ENCODE measurements at places on chromosomes 7 and 10.

DNA sequence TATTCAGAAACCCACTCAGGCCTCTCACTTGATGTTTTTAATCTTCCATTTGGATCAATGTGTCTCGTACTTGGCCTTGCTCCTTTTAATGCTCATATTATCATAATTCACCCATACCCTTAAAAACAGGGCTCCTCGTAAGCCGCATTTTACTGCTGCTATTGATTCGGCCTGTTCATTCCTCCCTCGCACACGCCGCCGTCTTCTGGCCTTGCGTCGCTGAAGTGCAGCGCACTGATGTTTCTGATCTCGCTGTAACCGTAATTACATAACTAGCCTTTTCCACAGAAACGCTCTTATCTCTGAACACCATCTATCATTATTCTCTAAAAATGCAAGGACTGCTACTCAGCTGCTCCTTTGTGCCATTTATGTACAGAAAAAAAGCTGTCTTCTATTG, 544.5 kb upstream of the FOXK1 start:
- no peak for DNase-seq

DNA sequence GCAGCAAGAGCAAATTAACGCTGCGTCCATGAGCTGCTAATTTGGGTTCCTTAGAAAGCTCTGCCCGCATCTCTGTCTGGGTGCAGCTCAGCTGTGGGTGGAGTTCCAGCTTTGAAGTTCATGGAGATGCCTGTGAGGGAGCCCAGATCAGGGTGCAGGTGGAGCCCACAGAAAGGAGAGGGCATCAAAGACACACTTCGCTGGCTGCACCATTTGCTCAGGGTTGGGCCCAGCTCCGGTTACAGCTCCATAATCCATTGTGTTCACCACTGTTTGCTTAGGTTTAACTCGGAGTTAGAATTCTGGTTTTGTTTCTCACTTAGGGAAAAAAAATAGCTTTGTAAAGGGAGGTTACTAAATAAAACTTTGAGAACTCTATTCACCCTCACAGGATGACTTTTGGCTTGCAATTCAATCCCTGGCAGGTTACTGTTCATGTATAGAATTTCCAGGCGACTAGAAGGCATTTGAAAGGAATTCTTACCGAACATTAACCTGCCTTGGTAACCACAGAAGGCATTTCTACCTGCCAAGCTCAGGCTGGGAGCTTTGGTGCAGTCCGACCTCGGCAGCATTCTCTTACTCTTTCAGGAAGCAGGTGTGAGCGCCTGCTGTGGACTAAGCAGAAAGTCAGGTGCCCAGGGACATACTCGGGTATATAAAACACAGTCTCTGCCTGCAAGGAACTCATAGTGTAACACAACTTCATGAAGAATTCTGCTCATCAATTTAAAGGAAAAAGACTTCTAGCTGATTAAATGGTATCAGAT, 179.5 kb upstream of the RNF32 start:
- DNase-seq = no peak

- no peak for DNase-seq
Measured at GRCh38 chr7:24336461-24336860, 52.5 kb downstream of the NPY start.

GRCh38 chr7:26500749-26501352, 209.2 kb downstream of the SNX10 start:
- peak; percentile 2 for DNase-seq

GRCh38 chr7:22860784-22861482, 38.3 kb upstream of the TOMM7 start:
- no peak for DNase-seq

DNA sequence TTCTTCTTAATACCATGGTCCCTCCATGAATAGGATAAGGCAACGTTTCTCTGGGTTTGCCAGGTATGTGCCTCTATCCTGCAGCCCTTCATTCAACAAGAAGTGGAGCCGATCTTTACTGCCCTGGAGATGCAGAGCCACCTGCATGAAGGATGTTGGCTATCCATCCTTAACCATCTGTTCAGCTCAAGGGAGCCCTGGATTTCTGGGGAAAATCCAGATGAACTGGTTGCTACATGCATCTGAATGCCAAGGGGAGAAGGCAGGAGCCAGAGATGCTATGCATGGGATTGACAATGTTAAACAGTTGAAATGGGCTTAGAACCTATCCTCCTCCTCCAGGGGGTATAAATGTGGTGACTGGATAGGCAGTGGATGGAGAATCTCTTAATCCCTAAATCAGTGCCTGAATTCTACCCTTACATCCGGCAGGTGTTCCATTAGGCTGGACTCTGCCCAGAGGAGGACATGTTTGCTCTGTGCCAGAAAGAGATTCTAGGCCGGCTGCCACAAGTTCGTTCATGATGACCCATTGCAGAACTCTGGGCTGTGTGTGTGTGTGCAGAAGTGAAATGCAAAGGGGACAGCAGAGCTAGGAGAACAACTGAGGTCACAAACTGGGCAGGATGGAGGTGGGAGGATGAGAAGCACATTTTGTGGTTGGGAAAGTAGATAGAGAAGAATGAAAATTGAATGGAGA, 15.6 kb downstream of the CPED1 start:
- DNase-seq = no peak

- DNase-seq = no peak
Measured at GRCh38 chr10:132676193-132676891, 109.6 kb downstream of the NKX6-2 start.

- no peak for DNase-seq
Measured at GRCh38 chr10:131786756-131787605, 113.8 kb upstream of the PPP2R2D start.

DNA sequence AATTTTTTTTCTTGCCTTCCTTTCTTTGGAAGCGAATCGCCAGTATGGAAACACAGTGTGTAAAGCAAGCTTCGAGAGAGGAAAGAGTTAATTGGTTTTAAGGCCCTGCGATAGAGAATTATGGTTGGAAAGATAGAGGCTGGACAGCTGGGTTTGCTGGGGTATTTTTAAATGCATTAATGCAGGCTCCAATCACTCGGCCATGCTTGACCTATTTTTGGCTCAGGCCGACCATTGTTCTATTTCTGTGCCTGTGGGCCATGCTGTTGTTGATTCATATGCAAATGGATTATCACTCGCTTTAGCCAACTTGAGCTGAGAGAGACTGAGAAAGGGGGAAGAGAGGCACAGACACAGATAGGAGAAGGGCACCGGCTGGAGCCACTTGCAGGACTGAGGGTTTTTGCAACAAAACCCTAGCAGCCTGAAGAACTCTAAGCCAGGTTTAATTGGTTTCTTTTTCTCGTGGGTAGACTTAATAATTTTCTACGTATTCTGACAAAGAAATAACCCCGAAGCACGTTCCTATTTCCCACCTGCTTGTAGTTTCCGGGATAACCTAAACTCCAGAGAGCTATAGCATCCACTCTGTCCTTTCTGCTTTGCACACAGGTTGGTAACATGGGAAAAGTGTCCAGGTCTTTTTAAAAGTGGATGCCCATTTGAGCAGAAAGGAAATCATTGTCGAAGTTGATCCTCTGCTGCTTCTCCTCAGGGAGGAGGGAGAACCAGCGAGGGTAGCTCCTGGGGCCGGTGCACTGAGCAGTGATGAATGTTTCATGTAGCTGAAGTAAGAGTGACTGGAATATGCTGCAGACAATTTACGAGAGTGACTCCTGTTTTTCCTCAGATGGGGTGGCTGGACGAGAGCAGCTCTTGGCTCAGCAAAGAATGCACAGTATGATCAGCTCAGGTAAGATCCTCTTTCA, at the start of gene HDAC9:
TSS of gene HDAC9 (plus strand) at position 338 of the 929 bp plus-strand sequence. CDS start at position 892, 554 bp downstream.
- DNase-seq = no peak

GRCh38 chr10:35908451-35908850, 266.4 kb upstream of the FZD8 start:
- DNase-seq = no peak

DNA sequence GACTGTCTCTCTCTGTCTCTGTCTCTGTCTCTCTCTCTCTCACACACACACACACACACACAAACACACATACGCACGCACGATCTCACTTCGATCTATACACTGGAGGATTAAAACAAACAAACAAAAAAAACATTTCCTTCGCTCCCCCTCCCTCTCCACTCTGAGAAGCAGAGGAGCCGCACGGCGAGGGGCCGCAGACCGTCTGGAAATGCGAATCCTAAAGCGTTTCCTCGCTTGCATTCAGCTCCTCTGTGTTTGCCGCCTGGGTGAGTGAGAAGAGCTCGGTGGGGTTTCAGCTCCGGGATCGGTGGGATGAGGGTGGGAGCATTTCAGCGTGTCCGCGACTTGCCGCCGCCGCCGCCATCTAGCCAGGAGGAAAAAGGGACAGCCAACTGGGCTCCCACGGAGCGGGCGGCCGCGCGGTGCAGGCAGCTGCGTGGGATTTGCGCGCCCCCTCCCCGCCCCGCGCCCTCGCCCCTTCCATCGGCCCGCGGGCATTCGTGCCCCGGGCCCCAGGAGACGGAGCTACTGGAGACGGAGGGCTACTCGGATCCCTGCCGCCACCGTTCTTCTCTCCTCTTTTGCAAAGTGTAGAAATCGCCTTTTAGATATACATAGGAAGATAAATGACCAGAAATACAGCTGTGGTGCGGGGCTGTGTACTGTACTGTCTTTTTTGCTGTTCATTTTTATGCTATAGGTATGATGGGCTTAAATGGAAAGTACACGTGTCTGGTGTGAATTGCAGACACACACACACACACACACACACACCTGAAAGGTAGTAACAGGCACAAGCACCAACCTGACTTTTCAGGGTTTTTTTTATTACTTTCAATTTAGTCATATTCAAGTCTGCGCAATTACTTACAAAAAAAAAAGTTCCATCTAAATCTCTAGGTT, 581 bp downstream of the PTPRZ1 start:
- DNase-seq = no peak

GRCh38 chr7:125074141-125074540, 144.5 kb upstream of the POT1 start:
- DNase-seq = no peak

DNA sequence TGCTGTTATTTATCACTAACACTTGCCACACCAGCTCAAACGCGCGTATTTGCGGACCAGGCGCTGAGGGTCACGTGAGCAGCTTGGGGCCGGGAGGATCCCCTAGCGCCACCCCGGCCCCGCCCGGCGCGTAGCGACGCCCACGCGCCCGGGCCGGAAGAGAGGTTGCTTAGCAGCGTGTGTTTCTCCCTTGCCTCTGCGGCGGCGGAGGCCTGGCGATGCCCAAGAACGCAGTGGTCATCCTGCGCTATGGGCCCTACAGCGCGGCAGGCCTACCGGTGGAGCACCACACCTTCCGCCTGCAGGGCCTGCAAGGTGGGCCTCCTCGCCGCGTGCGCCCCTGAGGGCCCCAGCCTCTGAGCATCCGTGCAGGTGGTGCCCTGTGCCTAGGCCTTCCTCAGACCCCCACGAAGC, at the start of gene C10orf53:
TSS of gene C10orf53 (plus strand) at position 172 of the 414 bp plus-strand sequence. CDS start at position 219, 47 bp downstream.
- no peak for DNase-seq

DNA sequence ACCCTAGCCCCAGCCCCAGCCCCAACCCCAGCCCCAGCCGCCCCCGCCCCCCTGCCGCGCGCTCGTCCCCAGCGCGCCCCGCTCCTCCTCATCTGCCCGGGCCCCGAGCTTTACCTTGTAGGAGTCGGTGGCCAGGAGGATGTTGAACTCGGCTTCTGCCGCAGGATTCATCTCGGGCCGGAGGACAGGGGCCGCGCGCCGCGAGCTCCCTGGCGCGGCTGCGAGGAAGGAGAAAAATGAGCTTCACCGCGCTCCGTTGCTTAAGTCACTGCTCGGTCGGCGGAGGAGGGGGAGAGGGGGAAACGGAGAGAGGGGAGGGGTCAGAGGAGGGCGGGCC, at the start of gene NAMPT:
TSS of gene NAMPT (minus strand) at position 270 of the 337 bp plus-strand sequence. CDS start at position 171, 99 bp downstream.
- DNase-seq = no peak

DNA sequence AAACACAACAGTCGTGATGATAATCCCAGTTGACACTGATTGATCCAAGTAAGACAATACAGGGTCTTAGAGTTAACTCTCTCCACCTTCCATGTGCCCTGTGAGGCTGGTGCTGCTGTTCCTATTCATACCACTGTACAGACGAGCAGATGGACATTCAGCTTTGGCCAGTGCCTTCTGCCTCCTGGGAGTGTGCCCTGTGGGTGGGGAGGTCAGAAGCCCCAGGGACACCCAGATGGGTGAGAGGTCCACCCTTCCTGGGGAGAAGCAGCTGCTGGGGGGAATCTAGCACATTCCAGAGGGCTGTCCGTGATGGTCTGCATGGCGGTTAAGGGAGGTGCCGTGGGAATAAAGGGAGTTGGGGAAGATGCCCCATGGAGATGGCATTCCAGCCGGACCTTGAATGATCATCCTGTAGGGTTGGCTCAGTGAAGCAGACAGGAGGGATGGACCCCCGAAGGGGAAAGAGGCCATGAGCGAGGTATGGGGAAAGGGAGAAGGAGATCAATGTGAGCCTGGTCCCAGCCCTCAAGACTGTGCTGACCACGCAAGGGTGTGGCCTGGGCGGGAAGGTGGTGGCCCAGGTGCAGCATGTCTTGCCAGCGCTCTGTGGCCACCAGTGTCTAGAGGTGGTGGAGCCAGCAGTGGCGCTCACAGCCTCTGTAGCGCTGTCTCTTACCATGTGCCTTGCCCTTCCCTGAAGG, 74.0 kb downstream of the ADCY1 start:
- DNase-seq = no peak

DNA sequence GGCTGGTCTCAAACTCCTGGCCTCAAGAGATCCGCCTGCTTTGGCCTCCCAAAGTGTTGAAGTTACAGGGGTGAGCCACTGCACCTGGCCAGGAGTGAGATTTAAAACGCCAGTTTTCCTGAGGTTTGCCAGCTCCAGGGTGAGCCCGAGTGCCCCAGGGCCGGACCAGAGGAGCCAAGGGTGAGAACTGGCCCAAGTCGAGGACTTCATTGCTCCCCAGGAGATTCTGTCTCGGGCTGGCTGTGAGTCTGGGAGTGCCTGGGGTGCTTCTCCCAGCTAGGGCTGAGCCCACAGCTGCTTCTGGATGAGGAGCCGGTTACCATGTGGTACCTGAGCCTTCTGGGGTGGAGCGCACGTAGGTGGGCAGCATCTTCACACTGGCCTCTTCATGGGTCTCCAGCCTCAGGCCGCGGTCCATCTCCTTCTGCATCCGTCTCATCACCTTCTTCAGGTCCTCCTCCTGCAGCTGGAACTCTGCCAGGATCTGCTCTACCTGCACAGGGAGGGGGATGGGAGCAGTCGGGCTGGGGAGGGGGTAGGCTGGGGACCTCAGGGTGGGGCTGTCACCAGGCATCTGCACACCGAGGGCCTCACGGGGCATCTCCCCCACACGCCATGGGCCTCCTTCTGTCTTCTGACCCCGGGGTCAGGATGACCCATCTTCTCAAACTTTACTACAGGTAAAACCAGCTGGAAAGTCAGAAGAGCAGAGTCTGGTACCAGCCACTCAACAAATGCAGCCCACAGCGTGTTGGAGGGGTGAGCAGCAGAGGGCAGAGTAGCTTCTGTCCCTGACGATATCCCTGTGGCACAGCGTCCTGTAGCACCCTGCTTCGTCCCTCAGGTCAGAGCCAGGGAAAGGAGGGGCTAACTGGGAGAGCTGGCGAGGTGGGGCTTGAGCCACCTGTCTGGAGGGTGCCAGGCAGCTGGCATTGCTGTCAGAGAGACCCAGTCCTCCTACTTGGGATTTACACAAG, 12.1 kb upstream of the MYL7 start:
- no peak for DNase-seq

- peak; percentile 1 for DNase-seq
Measured at GRCh38 chr7:115782696-115783490, 247.7 kb downstream of the TFEC start.

GRCh38 chr7:93622036-93623033, 47.8 kb upstream of the CALCR start:
- DNase-seq = no peak

GRCh38 chr10:17195083-17195482, 6.4 kb downstream of the TRDMT1 start:
- DNase-seq = no peak

GRCh38 chr7:98456866-98457265, 56.0 kb upstream of the BAIAP2L1 start:
- no peak for DNase-seq
